CD4-positive, alpha-beta T cell (primary cell): ENCODE measurements at places on chromosomes 1 and 21.

GRCh38 chr1:235275836-235276235, 52.1 kb downstream of the ARID4B start:
- DNase-seq = no peak

GRCh38 chr1:17210176-17210575, 5.2 kb downstream of the PADI1 start:
- DNase-seq = no peak

- no peak for DNase-seq
Observed at GRCh38 chr1:218499011-218499691, 154.0 kb downstream of the TGFB2 start.

DNA sequence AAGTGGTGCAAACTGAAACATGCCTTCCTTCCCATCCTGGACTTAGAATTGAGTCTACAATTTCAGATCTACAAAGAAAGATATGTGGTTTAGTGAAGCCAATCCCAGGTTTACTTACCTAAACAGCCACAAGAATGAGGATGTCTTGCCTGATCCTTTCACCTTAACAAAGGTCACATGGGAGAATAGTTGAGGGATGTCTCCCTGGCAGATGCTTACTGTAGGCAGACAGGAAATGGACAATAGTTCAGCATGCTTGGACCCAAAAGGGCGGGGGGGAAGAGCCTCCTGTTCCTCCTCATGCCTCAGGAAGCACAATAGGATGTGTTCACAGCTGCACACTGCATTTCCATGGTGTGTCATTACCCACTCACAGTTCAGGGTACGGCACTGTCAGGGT, 492.7 kb upstream of the USP24 start:
- no peak for DNase-seq

GRCh38 chr1:180571832-180572636, 13.3 kb downstream of the OVAAL start:
- no peak for DNase-seq

DNA sequence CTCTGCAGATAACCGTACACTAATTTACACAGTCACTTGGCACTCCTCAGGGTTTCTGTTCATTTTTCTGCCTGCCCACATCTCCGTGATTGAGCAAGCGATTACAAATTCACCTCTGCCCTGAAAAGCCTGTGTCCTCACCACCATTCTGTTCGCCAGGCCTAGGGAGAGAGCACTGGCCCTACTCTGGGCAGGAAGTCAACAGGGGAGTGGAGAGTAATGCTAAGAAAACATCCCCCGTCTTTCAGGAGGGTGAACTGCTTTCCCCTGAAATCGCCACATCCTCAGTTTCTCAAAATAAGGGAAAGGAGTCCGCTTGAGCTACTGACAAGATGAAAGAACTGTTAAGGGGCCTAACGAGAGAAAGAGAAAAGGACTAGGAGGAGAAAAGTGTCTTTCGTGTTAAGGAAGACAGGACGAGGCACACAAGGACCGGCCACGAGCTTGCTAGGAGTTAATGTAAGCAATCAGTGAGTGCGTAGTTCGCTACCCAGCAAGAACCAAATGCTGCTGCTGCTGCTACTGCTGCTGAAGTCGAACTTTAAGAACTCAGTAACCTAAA, 632 bp downstream of the PEX19 start:
- DNase-seq = no peak

DNA sequence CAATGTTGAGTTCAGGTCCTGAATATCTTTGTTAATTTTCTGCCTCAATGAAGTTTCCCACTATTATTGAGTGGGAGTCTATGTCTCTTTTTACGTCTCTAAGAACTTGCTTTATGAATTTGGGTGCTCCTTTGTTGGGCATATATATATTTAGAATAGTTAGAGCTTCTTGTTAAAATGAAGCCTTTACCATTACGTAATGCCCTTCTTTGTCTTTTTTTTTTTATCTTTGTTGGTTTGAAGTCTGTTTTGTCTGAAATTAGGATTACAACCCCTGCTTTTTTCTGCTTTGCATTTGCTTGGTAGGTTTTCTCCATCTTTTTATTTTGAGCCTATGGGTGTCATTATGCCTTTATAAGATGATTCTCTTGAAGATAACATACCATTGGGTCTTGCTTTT, 10.9 kb downstream of the CLCA4 start:
- DNase-seq = no peak
